Osteoblast (primary cell): ENCODE measurements at places on chromosomes 2 and 18. TPM values are rescaled to one million over a fixed set of nuclear protein-coding genes. Genes with fewer than 3 reads are reported as not detected.

Gene PARD3B
- 20.3 and 22.4 TPM in 2 replicates for total RNA-seq

Gene PTPRN
- under 0.01 and 1.2 TPM in 2 replicates for total RNA-seq

- H3K4me1 ChIP-seq = no peaks in the 10 kb centered on the region
- no peak for DNase-seq
- H3K27ac ChIP-seq = no peak overlapping the region
Observed at GRCh38 chr2:2570360-2570759, 239.3 kb upstream of the MYT1L start.

GRCh38 chr2:124683536-124684428 lies 658.7 kb downstream of the CNTNAP5 start:
- H3K27me3 ChIP-seq = no peaks in the 10 kb centered on the region
- no peak overlapping the region for H3K4me3 ChIP-seq
- H3K27ac ChIP-seq = no peak overlapping the region
- DNase-seq = no peak
- H3K36me3 ChIP-seq = no peaks in the 10 kb centered on the region

Gene GPR45
- total RNA-seq = not detected in 2 replicates

GRCh38 chr18:42112657-42113420 lies 157.8 kb downstream of the PIK3C3 start:
- H3K27ac ChIP-seq = no peak overlapping the region
- H3K4me1 ChIP-seq = peaks cover 13% of the 10 kb centered on the region
- no peak overlapping the region for H3K4me3 ChIP-seq

- no peak overlapping the region for H3K27ac ChIP-seq
- no peak overlapping the region for H3K4me3 ChIP-seq
- no peaks in the 10 kb centered on the region for H3K4me1 ChIP-seq
- peak; percentile 14 for DNase-seq
- no peaks in the 10 kb centered on the region for H3K27me3 ChIP-seq
- H3K36me3 ChIP-seq = no peaks in the 10 kb centered on the region
Observed at GRCh38 chr18:79876497-79876896, 75.0 kb downstream of the SLC66A2 start.

GRCh38 chr2:138771534-138771933 lies 8.7 kb downstream of the NXPH2 start:
- H3K4me3 ChIP-seq = no peak overlapping the region
- no peak for DNase-seq
- H3K27me3 ChIP-seq = no peaks in the 10 kb centered on the region
- H3K4me1 ChIP-seq = no peaks in the 10 kb centered on the region
- H3K27ac ChIP-seq = no peak overlapping the region

DNA sequence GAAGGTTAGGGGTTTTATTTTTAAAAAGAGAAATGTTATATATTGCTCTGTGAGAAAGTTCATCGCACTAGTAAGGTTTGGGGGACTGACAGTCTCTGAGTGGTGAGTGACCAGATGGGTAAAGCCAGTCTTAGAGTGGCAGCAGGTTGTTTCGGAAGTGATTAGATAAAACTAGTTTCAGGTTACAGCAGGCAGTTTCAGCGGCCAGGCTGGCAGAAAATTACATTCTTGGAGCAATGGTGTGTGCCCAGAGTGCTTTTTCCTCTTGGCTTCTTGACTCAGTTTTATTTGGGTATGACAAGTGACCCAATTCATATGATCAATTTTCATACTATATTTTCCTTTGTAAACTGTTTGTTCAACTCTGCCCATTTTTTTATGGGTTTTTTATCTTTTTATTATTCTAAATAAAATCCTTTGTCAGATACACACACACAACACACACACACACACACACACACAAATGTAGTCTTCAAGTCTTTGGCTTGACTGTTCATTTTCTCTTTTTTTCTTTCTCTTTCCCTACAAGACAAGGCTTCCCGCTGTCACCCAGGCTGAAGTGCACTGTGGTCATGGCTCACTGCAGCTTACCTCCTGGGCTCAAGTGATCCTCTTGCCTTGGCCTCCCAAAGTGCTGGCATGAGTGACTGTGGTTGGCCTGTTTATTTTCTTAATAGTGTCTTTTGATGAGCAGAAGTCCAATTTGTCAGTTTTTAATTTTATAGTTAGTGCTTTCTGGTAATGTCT lies 30.9 kb downstream of the RALBP1 start:
- H3K4me1 ChIP-seq = peaks cover 9% of the 10 kb centered on the region
- H3K4me3 ChIP-seq = no peak overlapping the region
- peak; percentile 36 for DNase-seq
- no peaks in the 10 kb centered on the region for H3K36me3 ChIP-seq
- H3K27me3 ChIP-seq = no peaks in the 10 kb centered on the region

Gene SPP2
- total RNA-seq = not detected in 2 replicates

GRCh38 chr2:64362562-64363026 lies 91.4 kb upstream of the LGALSL start:
- peaks cover 13% of the 10 kb centered on the region for H3K4me1 ChIP-seq
- no peak overlapping the region for H3K27ac ChIP-seq

DNA sequence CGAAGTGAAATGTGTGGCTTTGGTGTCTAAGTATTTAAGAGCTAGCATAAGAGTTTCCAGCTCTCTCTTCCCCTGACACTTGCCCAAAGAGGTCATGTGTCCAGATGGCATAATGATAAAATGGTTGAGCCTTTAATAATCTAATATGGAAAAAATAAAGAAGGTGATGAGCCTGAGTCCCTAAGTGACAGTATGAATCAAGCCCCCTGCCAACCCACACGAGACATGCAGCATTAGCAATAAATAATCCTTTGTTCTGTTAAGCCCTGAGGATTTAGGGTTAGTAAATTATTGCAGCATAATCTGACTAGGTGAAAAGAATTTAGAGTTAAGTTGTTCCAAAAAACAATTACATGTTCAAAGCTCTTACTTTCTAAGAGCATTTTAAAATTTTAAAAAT lies 217.2 kb upstream of the CCDC150 start:
- H3K4me1 ChIP-seq = no peaks in the 10 kb centered on the region
- no peak for DNase-seq
- no peaks in the 10 kb centered on the region for H3K27me3 ChIP-seq

DNA sequence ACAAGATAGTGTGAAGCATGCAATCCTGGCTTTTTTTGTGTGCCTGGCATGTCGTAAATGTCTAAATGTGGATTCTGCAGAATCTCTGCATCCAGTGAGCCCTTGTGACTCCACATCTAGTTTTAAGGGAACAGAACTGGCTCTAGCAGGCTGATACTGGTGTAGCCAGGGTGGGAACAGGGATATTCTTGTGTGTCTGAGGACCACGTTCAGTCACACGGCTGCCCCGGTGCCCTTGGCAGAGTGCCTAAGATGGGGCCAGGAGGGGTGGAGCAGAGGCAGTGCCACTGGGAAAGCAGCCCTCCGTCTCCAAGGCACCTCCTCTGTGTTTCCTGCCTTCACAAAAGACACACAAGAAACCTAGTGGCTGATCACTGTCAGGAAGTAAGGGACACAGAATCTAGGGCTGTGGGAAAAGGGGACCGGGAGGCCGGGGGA lies 91.5 kb upstream of the PARD3B start:
- peaks cover 7% of the 10 kb centered on the region for H3K4me1 ChIP-seq
- H3K27ac ChIP-seq = peak overlapping the region; percentile 35
- no peaks in the 10 kb centered on the region for H3K36me3 ChIP-seq
- peak; percentile 19 for DNase-seq
- H3K27me3 ChIP-seq = peaks cover 2% of the 10 kb centered on the region

Gene ASB18
- under 0.01 TPM in 1 of 2 replicates, not detected in the other for total RNA-seq

Gene HOXD12
- not detected in 2 replicates for total RNA-seq

GRCh38 chr2:23905155-23905554 lies 21.8 kb downstream of the ATAD2B start:
- no peak overlapping the region for H3K4me3 ChIP-seq
- peaks cover 35% of the 10 kb centered on the region for H3K4me1 ChIP-seq
- peak overlapping the region; percentile 40 for H3K27ac ChIP-seq
- H3K27me3 ChIP-seq = no peaks in the 10 kb centered on the region

Gene RUFY4
- total RNA-seq = not detected in 2 replicates

DNA sequence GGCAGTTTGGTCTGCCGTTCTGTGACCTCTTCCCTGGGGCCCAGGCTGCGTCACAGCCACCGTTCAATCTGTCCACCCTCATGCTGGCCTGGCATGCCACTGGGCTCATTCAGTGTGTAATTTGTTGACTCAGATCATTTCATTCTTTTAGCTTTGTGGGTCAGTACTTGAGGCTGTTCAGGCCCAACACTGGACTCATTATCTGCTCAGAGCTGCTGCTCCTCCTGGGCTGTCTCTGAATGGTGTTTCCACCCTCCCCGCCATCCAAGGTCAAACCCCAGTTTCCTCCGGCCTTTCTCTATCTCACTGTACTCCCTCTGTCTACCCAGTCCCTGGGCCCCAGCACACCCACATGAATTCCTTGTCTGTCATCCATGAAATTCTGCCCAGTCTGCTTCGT lies 152.4 kb upstream of the NCK2 start:
- no peak overlapping the region for H3K27ac ChIP-seq
- no peaks in the 10 kb centered on the region for H3K4me1 ChIP-seq
- no peaks in the 10 kb centered on the region for H3K36me3 ChIP-seq
- DNase-seq = no peak
- H3K27me3 ChIP-seq = no peaks in the 10 kb centered on the region

DNA sequence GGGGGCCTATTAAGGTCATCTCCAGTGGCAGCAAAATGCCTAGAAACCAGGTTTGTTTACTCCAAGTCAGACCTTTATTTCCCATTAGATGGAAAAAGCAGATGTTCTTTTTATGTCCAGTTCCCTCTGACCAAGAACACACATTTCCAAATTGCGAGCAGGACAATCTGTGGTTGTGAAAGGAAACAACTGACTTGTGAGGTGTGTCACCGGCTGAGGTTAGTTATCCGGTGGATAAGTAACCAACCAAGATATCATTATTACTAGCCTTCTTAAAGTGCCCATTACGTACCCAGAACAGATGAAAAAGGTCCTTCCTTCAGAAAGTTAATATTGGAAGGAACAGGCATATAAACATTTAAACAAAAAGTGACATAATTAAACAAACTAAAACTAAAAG lies 112.9 kb downstream of the THADA start:
- H3K27me3 ChIP-seq = no peaks in the 10 kb centered on the region
- H3K4me1 ChIP-seq = peaks cover 14% of the 10 kb centered on the region
- DNase-seq = no peak
- no peak overlapping the region for H3K4me3 ChIP-seq

GRCh38 chr2:138708682-138709241 lies 71.4 kb downstream of the NXPH2 start:
- H3K36me3 ChIP-seq = no peaks in the 10 kb centered on the region
- no peaks in the 10 kb centered on the region for H3K27me3 ChIP-seq
- H3K4me3 ChIP-seq = no peak overlapping the region

Gene POU3F3
- total RNA-seq = under 0.01 TPM in 1 of 2 replicates, not detected in the other

DNA sequence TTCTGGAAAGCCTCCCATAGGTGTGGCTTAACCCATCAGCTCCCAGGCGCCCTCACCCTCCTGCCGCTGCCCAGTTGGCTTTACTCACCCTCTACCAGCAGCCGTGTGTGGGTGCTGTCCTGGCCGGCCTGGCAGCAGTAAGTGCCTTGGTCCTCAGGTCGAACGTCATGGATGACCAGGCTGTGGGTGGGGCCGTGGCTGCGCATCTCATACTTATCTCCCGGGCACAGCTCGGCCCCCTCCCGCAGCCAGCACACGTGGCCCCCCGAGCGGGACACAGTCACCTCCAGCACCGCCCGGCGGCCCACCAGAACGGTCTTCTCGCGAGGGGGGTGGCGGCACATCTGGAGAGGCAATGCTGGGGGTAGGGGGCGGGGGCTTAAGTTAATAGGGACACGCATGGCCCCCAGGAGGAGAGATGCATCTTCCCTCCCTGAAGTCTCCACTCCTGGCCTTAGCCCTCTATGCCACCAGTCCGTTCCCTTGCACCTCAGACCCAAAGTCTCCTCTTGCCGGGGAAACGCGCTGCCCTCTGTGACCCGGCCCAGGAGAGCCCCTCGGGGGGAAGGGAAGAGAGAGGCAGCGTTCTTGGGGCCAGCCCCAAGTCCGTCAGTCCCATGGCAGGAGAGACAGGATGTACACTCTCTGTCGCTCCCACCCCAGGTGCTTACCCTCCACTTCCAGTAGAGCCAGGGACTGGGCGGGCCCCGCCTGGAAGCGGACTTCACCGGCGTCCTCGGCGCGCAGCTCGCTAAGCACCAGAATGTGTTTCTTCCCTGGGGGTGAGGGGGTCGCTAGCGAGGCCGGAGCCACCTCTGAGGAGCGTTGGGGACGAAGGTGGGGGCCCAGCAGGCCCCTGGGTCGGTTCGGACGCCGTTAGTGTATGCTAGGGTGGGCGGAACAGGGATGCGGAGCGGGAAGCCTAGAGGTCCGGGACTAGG lies 7.9 kb downstream of the TMEM198 start:
- H3K4me1 ChIP-seq = peaks cover 13% of the 10 kb centered on the region
- H3K4me3 ChIP-seq = peak overlapping the region; percentile 76
- DNase-seq = peak; percentile 95

Gene RBM43
- total RNA-seq = 11.6 and 12.1 TPM in 2 replicates

GRCh38 chr2:88897715-88898114 lies 206.2 kb downstream of the RPIA start:
- no peaks in the 10 kb centered on the region for H3K4me1 ChIP-seq
- DNase-seq = no peak
- no peak overlapping the region for H3K4me3 ChIP-seq
- no peaks in the 10 kb centered on the region for H3K36me3 ChIP-seq
- H3K27ac ChIP-seq = no peak overlapping the region

Gene CCDC141
- total RNA-seq = not detected in 2 replicates

Gene CLEC4F
- total RNA-seq = not detected in 2 replicates

Gene UGT1A8
- not detected in 2 replicates for total RNA-seq

- H3K36me3 ChIP-seq = no peaks in the 10 kb centered on the region
- H3K4me1 ChIP-seq = no peaks in the 10 kb centered on the region
- no peak for DNase-seq
- no peaks in the 10 kb centered on the region for H3K27me3 ChIP-seq
- H3K27ac ChIP-seq = no peak overlapping the region
Observed at GRCh38 chr18:1090758-1091157, 186.1 kb downstream of the ADCYAP1 start.

GRCh38 chr18:3062798-3063680 lies 50.1 kb upstream of the LPIN2 start:
- H3K27me3 ChIP-seq = no peaks in the 10 kb centered on the region
- no peaks in the 10 kb centered on the region for H3K36me3 ChIP-seq
- H3K4me3 ChIP-seq = no peak overlapping the region
- no peak overlapping the region for H3K27ac ChIP-seq
- DNase-seq = peak; percentile 82

- H3K36me3 ChIP-seq = no peaks in the 10 kb centered on the region
- peak overlapping the region; percentile 58 for H3K27ac ChIP-seq
- peak overlapping the region; percentile 78 for H3K4me3 ChIP-seq
- peaks cover 42% of the 10 kb centered on the region for H3K4me1 ChIP-seq
- no peaks in the 10 kb centered on the region for H3K27me3 ChIP-seq
Observed at GRCh38 chr2:45168711-45169338, 159.6 kb upstream of the SIX2 start.

DNA sequence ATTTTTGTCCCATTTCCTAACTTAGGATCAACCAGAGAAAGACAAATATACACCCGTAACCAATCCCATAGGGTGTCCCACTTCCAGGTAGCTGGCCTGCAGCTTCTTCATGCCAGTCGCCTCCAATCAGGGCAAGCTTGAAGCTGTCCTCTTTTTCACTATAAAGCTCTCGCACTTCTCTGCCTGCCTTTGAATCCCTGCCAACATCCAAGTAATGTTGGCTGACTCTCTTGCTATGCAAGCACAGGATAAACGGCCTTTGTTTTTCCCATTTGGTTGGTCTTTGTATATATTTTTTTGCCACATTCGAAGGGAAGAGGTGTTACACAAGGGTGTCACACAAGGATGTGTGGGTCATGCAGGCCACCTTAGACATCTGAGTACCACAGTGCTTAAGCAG lies 388.8 kb downstream of the CBLN2 start:
- no peaks in the 10 kb centered on the region for H3K36me3 ChIP-seq
- no peak overlapping the region for H3K4me3 ChIP-seq
- no peak overlapping the region for H3K27ac ChIP-seq
- H3K27me3 ChIP-seq = no peaks in the 10 kb centered on the region
- no peaks in the 10 kb centered on the region for H3K4me1 ChIP-seq
- no peak for DNase-seq

Gene DIPK1C
- not detected in 2 replicates for total RNA-seq

Gene MSGN1
- total RNA-seq = not detected in 2 replicates
